ENCODE measurements at places on chromosomes 4 and X. TPM values are rescaled to one million over a fixed set of nuclear protein-coding genes. Genes with fewer than 3 reads are reported as not detected.

Gene TLR2
- 0.36 TPM for total RNA-seq

Gene HSFX3
- not detected for total RNA-seq

Gene MAGEC2
- total RNA-seq = not detected

Gene AMOT
- 3.2 TPM for total RNA-seq

Gene MAGEB3
- not detected for total RNA-seq

Gene PRSS12
- 8.5 TPM for total RNA-seq

Gene AFF1
- 19.5 TPM for total RNA-seq

Gene IL15
- total RNA-seq = 3.3 TPM

Gene REPS2
- total RNA-seq = 0.59 TPM

Gene SLC34A2
- total RNA-seq = not detected

Gene RHOXF1
- total RNA-seq = not detected

Gene YY2
- 1.4 TPM for total RNA-seq

Gene LONRF3
- 0.36 TPM for total RNA-seq

Data from osteoblast (primary cell).